Activated CD8-positive, alpha-beta memory T cell treated with anti-CD3 and anti-CD28 coated beads, Interleukin-2, amount 50 U/mL, for 4 hours (primary cell): ENCODE measurements at places on chromosomes 1 and 21.

- no peak for DNase-seq
These were observed 185.5 kb upstream of the NFIA start for GRCh38 chr1:60896701-60897363.

DNA sequence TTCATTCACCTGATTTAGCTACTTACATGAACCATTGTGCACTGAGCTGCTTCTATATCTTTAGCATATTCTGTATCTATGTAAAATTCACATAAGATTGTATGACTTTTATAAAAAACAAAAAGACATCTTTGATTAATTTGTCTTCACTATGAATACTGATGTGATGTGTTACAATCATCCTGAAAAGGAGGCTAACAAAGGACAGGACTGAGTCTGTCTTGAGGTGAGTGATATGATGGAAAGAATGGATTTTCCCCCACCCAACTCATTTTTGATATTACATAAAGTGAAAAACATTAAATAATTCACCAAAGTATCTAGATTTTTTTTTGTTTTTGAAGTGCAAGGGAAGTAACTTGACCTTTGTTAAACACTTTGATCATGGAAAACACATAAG, 9.8 kb downstream of the PTPRC start:
- DNase-seq = no peak

- DNase-seq = no peak
These were observed 208.4 kb upstream of the ZC3H12A start for GRCh38 chr1:37265786-37266667.

- no peak for DNase-seq
These were observed 25.0 kb downstream of the SASS6 start for GRCh38 chr1:100107696-100108095.

DNA sequence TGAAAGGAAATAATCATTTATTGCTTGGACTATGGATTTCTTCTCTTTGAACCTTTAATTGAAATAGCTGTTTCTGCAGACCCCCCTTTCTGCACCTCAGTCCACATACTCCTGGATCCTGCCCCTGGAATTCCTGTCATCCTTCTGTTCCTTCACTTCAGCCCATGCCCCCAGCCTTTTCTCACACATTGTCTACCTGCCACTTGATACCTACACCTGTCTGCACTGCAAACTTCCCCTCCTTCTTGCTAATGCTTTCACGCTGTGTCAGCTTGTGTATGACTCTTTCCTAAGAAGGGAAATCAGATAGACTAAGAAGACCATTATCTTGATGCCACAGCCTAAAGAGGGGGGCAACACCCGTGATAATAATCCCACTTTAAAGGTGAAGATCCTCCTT, 80.3 kb upstream of the EXO1 start:
- no peak for DNase-seq

GRCh38 chr1:69570356-69570755, 2.6 kb downstream of the LRRC7 start:
- no peak for DNase-seq

DNA sequence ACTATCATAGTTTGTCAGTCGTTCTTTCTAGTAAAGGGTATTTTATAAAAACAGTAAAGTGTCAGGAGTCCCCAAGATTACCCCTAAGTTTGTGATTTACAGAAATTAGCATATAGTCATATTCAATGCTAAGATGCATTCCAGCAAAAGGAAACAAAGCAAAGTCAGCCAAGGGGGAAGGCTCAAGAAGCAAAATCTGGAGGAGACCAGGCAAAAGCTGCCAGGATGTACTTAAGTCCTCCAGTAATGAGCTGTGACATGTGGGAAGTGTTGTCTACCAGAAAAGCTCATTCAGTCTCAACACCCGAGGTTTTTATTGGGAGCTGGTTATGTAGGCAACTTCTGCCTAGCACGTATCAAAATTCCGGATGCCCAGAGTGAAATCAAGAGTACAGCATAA, 373.4 kb upstream of the TMPRSS15 start:
- no peak for DNase-seq

DNA sequence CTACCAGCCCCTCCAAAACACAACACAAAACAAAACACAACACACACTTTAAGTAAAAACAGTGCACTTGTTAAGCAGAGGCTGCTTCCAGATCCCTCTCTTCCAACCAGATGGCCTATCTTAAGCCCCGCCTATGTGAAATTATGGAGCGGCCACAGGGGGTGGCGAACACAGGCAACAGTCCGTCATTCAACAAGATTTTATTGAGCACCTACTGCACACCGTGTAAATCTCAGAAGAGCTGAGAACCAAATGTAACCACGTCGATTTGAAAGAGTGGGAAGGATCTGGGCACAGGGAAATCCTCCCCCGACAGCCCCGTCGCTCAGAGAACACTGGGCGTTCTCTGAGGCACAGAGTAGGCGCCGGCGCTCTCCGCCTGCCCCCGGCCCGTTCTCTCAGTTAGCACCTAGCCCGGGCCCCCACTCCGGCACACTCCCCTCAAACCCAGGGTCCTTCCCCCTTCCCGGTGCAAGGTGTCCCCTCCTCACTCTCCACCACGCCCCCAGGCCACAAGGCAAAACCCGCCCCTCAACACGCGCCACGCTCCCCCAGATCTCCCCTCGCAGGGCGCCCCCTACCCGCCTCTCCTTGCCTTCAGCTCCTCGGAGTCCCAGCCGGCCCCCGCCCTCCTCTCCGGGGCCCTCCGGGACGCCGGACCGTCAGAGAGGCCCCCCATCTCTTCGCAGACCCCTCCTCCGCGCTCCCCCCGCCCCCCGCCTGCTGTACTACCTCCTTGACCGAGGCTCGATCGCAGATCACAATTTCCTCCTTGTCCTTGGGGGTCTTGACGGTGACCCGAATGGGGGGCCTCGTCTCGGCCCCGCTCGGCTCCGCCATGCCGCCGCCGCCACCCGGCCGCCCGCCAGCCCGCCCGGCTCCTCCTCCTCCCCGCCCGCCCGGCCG, 483 bp downstream of the UBQLN4 start:
- DNase-seq = peak; percentile 76

DNA sequence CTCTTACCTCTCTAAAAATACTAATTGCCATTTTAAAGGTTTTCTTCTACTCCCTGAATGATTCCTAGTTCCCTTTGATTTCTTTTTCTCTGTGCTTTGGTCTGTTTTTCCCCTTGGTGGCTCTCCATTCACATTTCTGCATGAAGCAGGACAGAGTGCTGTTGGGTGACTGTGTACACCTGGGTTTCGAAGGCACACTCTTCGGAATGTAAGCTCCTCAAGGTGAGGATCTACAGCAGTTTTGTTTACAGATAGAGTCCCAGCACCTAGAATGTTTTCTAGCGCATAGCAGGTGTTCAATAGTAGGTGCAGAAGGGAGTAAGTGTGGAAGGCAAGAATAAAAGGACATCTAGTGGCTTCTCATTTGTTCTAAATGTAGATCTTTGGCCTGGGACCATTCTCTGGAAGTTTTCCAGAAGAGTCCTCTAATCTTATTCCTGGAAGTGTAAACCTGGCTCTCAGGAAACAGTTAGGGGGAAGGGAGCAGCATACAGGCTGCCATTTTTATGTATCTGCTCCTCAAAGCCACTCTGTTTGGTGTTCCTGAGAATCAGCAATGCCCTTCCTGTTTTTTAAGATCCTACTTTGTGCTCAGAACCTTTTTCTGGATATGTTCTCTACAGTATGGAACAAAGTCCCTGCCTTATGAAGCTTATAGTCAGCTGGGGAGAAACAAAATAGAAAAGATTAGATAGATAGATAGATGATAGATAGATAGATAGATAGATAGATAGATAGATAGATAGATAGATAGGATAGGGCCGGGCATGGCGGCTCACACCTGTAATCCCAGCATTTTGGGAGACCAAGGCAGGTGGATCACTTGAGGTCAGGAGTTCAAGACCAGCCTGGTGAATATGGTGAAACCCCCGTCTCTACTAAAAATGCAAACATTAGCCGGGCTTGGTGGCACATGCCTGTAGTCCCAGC, 22.8 kb upstream of the EFNA1 start:
- DNase-seq = no peak

GRCh38 chr1:156021093-156021428, 310 bp upstream of the SSR2 start:
- no peak for DNase-seq

- DNase-seq = no peak
These were observed 29.5 kb upstream of the DPT start for GRCh38 chr1:168758503-168758902.

DNA sequence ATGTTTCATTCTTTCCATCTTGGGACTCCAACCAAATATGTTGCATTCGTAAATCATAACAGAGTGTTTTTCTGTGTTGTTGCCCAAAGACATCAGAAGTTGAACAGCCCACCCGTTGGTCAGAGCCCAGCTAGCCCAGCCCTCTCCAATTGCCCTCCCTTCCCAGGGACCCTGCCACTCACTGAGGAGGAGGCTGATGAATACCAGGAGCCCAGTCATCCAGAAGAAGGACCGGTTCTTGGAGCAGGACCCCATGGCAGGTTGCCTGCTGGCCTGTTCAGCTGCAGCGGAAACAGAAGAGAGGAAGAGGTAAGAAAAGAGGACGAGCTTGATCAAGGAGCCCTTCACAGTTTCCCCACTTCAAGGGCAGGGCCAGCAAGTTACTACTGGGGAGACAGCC, 172.2 kb upstream of the ETV3 start:
- DNase-seq = no peak

DNA sequence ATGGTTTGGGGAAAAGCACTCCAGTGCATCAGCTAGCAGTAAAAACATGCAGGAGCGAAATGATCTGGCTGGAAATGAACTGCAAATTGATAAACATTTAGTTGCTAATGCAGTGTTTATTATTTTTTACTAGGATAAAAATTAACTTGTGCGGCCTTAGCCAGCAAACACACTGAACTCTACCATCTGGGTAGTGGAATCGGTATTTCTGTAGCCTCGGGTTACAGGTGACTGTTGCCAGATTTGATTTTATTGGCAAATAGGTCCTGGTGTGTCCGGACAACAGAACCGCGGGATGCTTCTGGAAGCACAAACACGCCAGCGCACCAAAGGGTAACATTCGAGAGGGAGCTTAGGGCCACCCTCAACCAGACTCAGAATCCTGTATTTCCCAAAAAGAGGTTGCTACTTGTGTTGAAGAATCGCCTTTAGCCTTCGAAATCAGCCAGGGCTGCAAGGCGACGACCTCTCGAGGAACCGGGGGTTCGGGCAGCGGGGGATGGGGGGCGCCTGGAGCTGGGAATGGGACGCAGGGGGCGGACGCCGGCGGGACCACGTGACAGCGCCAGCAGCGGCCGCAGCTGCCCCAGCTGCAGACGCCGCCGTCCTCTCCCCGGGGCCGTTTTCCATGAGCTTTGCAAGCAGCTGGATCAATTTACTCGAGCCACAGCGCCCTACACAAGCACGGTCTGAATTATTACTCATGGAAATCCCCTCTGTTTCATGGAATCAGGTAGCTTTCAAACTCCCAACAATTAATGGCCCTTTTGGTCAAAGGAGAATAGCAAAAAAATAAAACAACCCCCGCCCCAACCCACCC, 158.8 kb downstream of the TOMM20 start:
- DNase-seq = no peak

GRCh38 chr21:35011681-35012080, 37.4 kb downstream of the RUNX1 start:
- DNase-seq = no peak

GRCh38 chr21:28971171-28971570, 21.5 kb downstream of the LTN1 start:
- DNase-seq = no peak

DNA sequence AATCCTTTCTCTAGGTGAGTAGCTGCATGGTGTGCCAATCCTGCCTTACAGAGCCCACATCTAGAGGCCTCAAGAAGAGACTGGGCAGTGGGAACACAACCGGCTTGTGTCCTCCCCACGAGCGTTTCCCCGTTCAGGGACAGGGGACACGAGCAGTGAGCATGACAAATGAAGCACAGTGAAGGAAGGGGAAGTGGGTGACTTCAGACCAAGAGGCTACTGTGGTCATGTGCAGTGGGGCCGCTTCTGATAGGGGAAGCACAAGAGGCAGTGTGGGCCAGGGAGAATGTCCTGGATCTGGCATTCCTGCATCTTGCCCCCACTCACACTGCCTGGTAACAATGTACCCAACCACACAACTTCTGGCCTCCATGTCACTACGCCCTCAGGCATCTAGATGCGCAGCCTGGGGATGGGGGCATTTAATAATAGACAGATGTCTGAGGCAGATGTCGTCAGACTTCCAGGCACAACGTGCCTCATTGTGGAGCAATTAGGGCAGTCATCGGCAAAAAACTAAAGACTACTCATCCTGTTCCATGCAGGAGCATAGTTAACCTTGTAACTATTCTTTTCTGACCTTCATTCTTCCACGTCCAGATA, 155.6 kb upstream of the NBPF11 start:
- no peak for DNase-seq

DNA sequence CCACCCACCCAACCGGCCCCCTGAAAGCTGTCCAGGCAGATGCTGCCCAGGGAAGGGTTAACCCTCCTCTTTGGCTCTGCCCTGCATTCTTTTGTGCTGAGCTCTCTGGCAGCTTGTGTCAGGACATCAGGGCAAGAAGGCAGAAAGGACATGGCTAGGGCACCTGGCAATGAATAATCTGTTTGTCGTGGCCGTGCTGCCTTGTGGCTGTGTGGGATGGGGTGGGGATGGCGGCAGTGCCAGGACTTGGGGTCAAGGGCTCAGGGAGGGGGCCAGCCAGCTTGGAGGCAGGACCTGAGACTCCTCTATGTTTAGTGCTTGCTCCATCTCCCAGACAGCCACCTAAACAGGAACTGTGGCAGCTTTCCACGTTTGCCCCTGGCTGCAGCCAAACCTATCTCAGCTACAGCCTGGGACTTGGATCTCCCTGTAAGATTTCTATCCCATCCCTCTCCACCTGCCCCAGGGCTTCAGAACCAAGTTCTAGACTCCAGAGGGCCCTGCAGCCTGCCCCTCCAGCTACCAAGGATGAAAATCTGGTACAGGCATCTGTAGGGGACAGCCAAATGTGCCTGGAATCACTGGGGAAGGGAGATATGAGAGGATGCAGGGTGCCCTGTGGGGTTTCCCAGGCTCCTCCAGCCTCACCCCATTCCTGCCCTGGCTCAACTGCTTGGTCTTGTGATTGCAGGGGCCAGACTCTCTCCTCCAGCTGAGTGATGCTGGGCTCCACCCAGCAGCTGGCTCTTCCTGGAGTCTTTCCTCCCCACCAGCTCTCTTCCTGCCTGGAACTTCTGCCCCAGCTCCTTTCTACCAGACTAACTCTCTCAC, 9.6 kb upstream of the GPR37L1 start:
- no peak for DNase-seq

DNA sequence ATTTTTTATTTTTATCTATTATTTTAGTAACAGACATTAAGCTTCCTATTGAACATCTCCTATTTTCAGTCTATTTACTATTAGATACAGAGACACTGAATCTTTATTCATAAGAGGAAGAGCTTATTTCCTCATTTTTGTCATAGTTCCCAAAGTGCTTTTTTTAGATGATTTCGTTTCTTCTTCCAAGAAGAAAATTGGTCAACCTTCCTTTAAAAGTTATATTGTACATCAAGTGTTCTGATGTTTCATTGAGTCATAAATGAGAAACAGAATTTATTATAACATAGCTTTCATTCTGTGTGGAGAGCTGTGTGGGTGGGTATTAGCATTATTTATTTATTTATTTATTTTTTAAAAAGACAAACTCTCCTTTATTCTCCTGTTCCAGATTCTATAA, 50.6 kb upstream of the BACH1 start:
- no peak for DNase-seq
